ENCODE measurements at places on chromosomes 6 and 20. TPM values are rescaled to one million over a fixed set of nuclear protein-coding genes. Genes with fewer than 3 reads are reported as not detected.

SLC22A2 gene
- total RNA-seq = 0.43 TPM

KHDC1L gene
- not detected for total RNA-seq

- peaks cover 17% of the 10 kb centered on the region for H3K27me3 ChIP-seq
- no peaks in the 10 kb centered on the region for H3K4me1 ChIP-seq
- no peaks in the 10 kb centered on the region for H3K36me3 ChIP-seq
- no peak overlapping the region for H3K27ac ChIP-seq
- no peak for DNase-seq
Measured at GRCh38 chr20:51276296-51276695, 253.4 kb upstream of the KCNG1 start.

RAE1 gene
- 35.8 TPM for total RNA-seq

MED20 gene
- 18.1 TPM for total RNA-seq

MOXD1 gene
- 16.8 TPM for total RNA-seq

- no peaks in the 10 kb centered on the region for H3K36me3 ChIP-seq
- no peaks in the 10 kb centered on the region for H3K4me1 ChIP-seq
- no peak for DNase-seq
- no peak overlapping the region for H3K27ac ChIP-seq
Measured at GRCh38 chr6:151858294-151858693, 50.8 kb downstream of the ESR1 start.

MCCD1 gene
- total RNA-seq = 0.47 TPM

DNA sequence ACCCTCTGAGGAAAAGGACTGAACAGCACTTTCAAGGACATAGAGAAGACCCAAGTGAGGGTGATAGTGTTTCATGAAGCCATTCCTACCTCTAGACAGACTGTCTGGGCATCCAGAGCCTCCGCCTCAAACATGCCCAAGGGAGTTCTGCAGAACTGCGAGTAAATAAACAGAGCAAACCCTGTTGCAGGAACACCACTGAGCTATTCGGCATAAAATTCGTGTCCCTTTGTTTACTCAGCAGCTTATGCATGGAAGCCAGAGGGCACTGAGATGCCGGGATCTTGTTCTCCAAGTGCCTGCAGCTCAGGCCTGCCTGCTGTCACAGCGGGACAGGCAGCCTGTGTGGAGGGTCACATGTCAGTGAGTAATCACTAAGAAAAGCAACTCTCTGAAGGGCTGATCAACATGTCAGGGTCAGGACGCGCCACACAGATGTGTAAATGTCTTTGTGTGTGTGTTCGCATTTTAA is 164.9 kb upstream of the HEY2 start:
- DNase-seq = peak; percentile 66
- no peak overlapping the region for H3K4me3 ChIP-seq
- H3K27ac ChIP-seq = peak overlapping the region; percentile 47
- no peaks in the 10 kb centered on the region for H3K36me3 ChIP-seq
- no peaks in the 10 kb centered on the region for H3K27me3 ChIP-seq

RAD21L1 gene
- total RNA-seq = not detected

GRCh38 chr6:122098201-122098678 is 301.2 kb upstream of the HSF2 start:
- H3K4me3 ChIP-seq = no peak overlapping the region
- H3K27ac ChIP-seq = no peak overlapping the region
- no peak for DNase-seq
- no peaks in the 10 kb centered on the region for H3K36me3 ChIP-seq
- H3K27me3 ChIP-seq = no peaks in the 10 kb centered on the region

DNA sequence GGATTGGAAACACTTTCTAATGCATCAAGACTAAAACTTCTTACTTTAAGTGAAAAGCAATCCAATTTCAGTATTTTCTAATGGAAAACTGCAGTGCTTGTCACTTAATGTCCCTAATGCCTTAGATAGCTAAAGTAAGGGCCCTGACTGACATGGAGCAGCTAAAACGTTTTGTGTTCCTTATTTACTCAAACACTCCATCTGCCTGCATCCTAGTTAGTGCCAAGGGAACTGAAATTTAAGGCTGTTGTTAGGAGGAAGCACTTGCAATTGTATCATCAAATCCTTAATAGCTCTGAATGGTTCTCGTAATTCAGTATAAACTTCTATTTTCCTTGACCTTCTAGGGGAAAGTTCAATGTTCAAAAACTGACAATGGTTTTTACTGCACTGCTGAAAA is 127.4 kb downstream of the GJA10 start:
- H3K27ac ChIP-seq = no peak overlapping the region
- no peaks in the 10 kb centered on the region for H3K27me3 ChIP-seq

- H3K36me3 ChIP-seq = no peaks in the 10 kb centered on the region
- no peak for DNase-seq
- no peak overlapping the region for H3K4me3 ChIP-seq
- no peaks in the 10 kb centered on the region for H3K4me1 ChIP-seq
- no peak overlapping the region for H3K27ac ChIP-seq
Measured at GRCh38 chr6:35943390-35943789, 22.5 kb upstream of the SRPK1 start.

DNA sequence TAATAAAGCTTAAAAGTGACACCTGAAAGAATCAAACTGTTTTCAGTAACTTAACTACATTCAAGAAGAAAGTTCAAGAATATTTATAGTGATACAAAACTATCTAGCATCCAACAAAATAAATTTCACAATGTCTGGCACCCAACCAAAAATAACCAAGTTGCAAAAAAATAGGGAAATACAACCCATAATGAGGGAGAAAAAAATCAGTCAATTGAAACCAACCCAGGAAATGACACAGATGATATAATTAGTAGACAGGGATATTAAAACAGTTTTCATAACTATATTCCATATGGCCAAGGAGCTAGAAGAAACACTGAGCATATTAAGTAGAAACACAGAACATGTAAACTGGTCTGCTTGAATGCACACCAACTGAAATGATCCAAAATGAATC is 120.2 kb upstream of the BEND3 start:
- no peaks in the 10 kb centered on the region for H3K27me3 ChIP-seq
- DNase-seq = no peak
- no peak overlapping the region for H3K4me3 ChIP-seq
- H3K36me3 ChIP-seq = no peaks in the 10 kb centered on the region
- no peak overlapping the region for H3K27ac ChIP-seq

GRCh38 chr20:49501917-49502316 is 19.4 kb upstream of the KCNB1 start:
- H3K27me3 ChIP-seq = no peaks in the 10 kb centered on the region
- H3K36me3 ChIP-seq = no peaks in the 10 kb centered on the region
- peaks cover 7% of the 10 kb centered on the region for H3K4me1 ChIP-seq
- H3K4me3 ChIP-seq = no peak overlapping the region
- no peak for DNase-seq
- H3K27ac ChIP-seq = no peak overlapping the region

DNA sequence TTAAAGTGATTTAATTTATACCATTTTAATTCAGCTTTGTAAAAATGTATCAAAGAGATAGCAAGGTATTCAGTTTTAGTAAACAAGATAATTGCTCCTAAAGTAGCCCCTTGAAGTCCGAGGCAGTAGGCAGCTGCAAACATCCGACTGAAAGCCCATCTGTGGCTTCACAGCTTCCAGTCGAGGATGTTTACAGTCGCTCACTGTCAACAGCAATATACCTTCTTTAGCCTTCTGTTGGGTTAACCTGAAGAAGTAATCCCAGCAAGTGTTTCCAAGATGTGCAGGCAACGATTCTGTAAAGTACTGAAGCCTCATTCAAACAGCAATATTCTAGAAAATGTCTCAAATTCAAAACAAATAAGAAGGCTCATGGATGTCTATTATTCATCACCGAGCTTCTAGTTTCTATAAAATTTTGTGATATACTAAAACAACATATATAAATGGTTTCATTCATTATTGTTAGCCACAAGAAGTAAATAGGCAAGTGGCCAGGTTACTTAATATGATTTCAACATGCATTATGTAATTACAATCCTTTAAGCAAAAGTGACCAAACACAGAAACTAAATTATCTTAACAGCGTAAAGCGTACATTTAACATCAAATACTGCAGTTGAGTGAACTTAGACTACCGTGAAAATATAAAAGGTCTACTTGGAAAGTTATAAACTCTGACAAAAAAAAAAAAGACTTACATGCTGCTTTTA is 115.0 kb downstream of the OGFRL1 start:
- H3K27me3 ChIP-seq = no peaks in the 10 kb centered on the region
- H3K36me3 ChIP-seq = no peaks in the 10 kb centered on the region
- no peak overlapping the region for H3K4me3 ChIP-seq
- peaks cover 22% of the 10 kb centered on the region for H3K4me1 ChIP-seq
- no peak for DNase-seq

- no peak for DNase-seq
- H3K4me1 ChIP-seq = no peaks in the 10 kb centered on the region
- no peak overlapping the region for H3K27ac ChIP-seq
- H3K4me3 ChIP-seq = no peak overlapping the region
- no peaks in the 10 kb centered on the region for H3K27me3 ChIP-seq
Measured at GRCh38 chr6:20600831-20601230, 66.6 kb downstream of the CDKAL1 start.

DNA sequence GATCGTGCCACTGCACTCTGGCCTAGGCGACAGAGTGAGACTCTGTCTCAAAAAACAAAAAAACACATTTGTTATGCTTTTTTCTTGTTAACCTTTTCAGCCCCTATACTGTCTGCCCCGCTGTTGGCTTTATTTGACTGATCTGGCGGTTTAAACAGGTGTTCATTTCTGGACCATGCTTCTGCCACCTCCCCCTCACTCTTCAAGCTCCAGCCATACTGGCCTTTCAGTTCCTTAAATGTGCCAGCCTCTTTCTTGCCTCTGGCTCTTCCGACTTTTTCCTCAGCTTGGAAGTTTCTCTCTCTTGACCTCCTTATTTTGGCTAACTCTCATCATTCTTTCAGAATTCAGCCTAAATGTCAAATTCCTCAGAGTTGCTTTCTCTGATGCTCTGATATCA is 35.2 kb upstream of the TXLNB start:
- no peak for DNase-seq
- no peak overlapping the region for H3K27ac ChIP-seq
- H3K4me1 ChIP-seq = no peaks in the 10 kb centered on the region
- no peak overlapping the region for H3K4me3 ChIP-seq
- H3K36me3 ChIP-seq = no peaks in the 10 kb centered on the region
- no peaks in the 10 kb centered on the region for H3K27me3 ChIP-seq

PLAGL2 gene
- total RNA-seq = 41.1 TPM

RAB44 gene
- total RNA-seq = not detected

DNA sequence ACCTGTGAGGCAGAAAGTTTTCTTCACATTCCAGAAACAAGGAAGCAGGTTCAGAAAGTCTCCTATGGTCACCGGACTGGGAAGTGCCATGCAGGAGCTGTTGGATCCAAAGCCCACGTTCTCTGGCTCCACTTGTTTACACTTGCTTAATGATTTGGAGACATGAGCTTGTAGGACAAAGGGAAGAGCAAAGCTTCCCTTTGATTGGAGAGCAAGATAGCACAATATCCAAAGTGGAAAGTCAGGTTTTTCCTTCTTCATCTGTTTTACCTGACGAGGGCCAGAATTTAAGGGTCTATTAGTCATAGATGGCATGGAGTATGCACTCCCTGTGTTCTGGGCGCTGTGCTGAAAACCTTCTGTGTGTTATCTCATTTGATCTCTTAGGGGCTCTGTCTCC is 81.2 kb downstream of the PDE7B start:
- DNase-seq = no peak
- H3K36me3 ChIP-seq = no peaks in the 10 kb centered on the region
- peak overlapping the region; percentile 12 for H3K27ac ChIP-seq
- H3K4me3 ChIP-seq = no peak overlapping the region
- no peaks in the 10 kb centered on the region for H3K27me3 ChIP-seq
- H3K4me1 ChIP-seq = peaks cover 19% of the 10 kb centered on the region
